Activated CD4-positive, alpha-beta T cell treated with anti-CD3 and anti-CD28 coated beads, Interleukin-2, amount 10 ng/mL, durations not matched to agents 24 days and 14 days (primary cell): ENCODE measurements at places on chromosomes 13 and 19. TPM values are rescaled to one million over a fixed set of nuclear protein-coding genes. Genes with fewer than 3 reads are reported as not detected.

GRCh38 chr13:38685431-38685830 lies 1.4 kb upstream of the FREM2 start:
- no peak overlapping the region for H3K4me3 ChIP-seq
- no peak for DNase-seq
- H3K36me3 ChIP-seq = no peaks in the 10 kb centered on the region
- H3K27ac ChIP-seq = no peak overlapping the region

- H3K4me1 ChIP-seq = peaks cover 52% of the 10 kb centered on the region
- H3K27ac ChIP-seq = peak overlapping the region; percentile 81
- peak overlapping the region; percentile 79 for H3K4me3 ChIP-seq
- H3K36me3 ChIP-seq = peaks cover 4% of the 10 kb centered on the region
- DNase-seq = peak; percentile 82
- no peaks in the 10 kb centered on the region for H3K27me3 ChIP-seq
These were observed 20.8 kb downstream of the LAIR2 start for GRCh38 chr19:54523403-54523802.

GRCh38 chr19:35561436-35561835 lies 2.0 kb downstream of the ATP4A start:
- peaks cover 5% of the 10 kb centered on the region for H3K4me1 ChIP-seq
- H3K36me3 ChIP-seq = no peaks in the 10 kb centered on the region
- H3K27ac ChIP-seq = no peak overlapping the region
- no peak for DNase-seq
- no peak overlapping the region for H3K4me3 ChIP-seq
- H3K27me3 ChIP-seq = peaks cover 28% of the 10 kb centered on the region

DNA sequence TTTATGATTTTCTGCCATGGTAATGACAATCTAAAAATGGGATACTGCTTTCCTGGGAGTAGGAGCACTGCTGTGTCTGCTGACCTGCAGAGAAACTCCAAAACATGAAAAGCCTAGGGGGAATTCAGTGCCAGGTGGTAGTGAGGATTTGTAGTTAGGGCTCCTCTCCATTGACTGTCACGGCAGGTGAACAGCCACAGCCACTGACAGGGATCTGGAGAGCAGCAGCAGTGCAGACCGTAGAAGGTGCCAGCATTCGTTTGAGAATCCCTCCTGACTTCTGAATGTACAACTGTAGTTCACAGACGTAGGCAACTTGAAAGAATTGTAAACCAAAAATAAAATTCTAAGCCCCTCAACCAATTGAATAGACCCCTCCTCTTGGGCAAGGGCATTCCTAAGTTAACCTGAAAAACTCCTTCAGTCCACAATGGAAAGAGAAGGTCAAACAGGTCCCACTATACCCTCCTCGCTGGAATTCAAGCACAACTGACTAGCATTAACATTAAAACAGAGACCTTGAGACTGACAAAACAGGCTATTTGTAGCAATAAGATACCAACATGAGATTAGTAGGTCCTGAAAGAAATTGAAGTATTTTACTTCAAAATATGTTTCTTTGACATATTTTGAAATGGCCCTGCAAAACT lies 1328.8 kb downstream of the OLFM4 start:
- no peak overlapping the region for H3K4me3 ChIP-seq
- no peak for DNase-seq
- no peak overlapping the region for H3K27ac ChIP-seq
- H3K27me3 ChIP-seq = no peaks in the 10 kb centered on the region
- H3K36me3 ChIP-seq = no peaks in the 10 kb centered on the region
- no peaks in the 10 kb centered on the region for H3K4me1 ChIP-seq

GRCh38 chr19:13781547-13781946 lies 7.3 kb downstream of the C19orf53 start:
- no peak overlapping the region for H3K27ac ChIP-seq
- no peaks in the 10 kb centered on the region for H3K27me3 ChIP-seq
- no peak for DNase-seq
- peaks cover 17% of the 10 kb centered on the region for H3K4me1 ChIP-seq
- H3K4me3 ChIP-seq = no peak overlapping the region
- H3K36me3 ChIP-seq = peaks cover 25% of the 10 kb centered on the region

GRCh38 chr19:19211499-19212420 lies at the start of gene NCAN:
Gene NCAN, plus strand, starts transcription at chr19:19211958. Its CDS starts 4,996 bp downstream, at chr19:19216954.
- H3K27ac ChIP-seq = no peak within 1 kb of the TSS
- DNase-seq = no peak
- H3K27me3 ChIP-seq = peaks cover 34% of the 10 kb centered on the region
- H3K4me1 ChIP-seq = peaks cover 17% of the 10 kb centered on the region

Gene NLRP11
- total RNA-seq = not detected in 2 replicates

Gene TMEM86B
- 6.8 and 7.7 TPM in 2 replicates for total RNA-seq

Gene LYPD5
- total RNA-seq = 0.26 and 0.42 TPM in 2 replicates

Gene XPO4
- 32.5 and 34.8 TPM in 2 replicates for total RNA-seq

Gene METTL21C
- not detected in 2 replicates for total RNA-seq
